ENCODE measurements at places on chromosomes 2 and 18.

DNA sequence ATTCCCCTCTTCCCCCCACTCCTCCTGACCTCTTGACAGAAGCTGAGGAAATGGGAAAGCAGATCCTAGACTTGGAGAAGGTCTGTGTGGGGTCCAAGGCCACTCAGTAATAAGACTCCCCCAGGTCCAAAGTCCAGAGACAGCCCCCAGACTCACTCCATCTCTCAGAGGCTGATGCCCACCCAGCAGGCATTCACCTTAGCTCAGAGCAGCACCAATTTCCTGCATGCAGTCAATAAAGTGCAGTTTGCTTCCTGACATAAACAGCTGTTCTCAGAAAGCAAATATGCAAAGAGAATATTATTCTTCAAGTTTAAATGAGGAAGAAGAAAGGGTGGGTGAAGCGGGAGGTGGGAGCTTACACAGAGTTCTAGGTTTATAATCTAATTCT is 84.1 kb upstream of the RTN4 start:
- no peak for DNase-seq

GRCh38 chr2:15834381-15835031 is 105.8 kb upstream of the MYCN start:
- no peak for DNase-seq

- no peak for DNase-seq
Measured at GRCh38 chr18:39326772-39327171, 1761.2 kb upstream of the CELF4 start.

GRCh38 chr2:144237830-144238627 is 281.9 kb downstream of the ZEB2 start:
- DNase-seq: no peak

GRCh38 chr18:3262234-3263131 is 550 bp downstream of the MYL12B start:
- no peak for DNase-seq

GRCh38 chr2:3745920-3746319 is 42.5 kb downstream of the DCDC2C start:
- DNase-seq: no peak

- no peak for DNase-seq
Measured at GRCh38 chr18:34729264-34729663, 19.2 kb downstream of the DTNA start.

GRCh38 chr2:128628206-128628605 is 309.5 kb upstream of the HS6ST1 start:
- no peak for DNase-seq

DNA sequence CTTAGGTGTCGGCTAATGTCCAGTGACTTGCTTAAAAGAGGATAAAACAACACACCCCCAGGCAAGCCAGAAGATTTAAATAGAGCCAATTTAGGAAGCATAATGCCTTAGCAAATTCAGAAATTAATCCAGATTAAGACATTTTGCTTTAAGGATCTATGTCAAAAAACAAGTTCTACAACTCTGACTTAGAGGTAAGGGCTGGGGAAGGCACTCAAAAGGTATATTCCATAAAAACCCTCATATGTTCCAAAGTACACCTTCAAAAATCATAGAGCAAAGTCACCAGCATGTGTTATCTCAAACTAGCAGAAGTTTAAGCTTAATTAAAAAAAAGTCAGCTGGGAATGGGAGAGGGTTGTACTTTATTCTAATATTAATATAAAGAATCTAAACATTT is 206.4 kb downstream of the NOL4 start:
- no peak for DNase-seq

GRCh38 chr2:7379799-7380198 is 462.6 kb downstream of the RNF144A start:
- no peak for DNase-seq

- no peak for DNase-seq
Measured at GRCh38 chr2:158692372-158693103, 102.6 kb upstream of the DAPL1 start.

DNA sequence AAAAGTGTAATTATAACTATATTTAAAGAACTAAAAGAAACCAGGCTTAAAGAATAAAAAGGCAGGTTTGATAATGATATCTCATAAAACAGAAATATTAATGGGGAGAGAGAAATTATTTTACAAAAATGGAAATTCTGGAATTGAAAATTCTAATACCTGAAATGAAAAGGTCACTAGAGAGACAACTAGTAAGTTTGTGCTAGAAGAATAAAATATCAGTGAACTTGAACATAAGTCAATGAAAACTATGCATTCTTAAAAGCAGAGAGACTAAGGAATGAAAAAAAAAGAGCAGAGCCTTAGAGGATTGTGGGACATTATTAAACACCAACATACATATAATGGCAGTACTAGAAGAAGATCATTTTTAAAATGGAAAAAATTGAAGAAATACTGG is 1475.0 kb upstream of the ZEB2 start:
- DNase-seq: no peak

DNA sequence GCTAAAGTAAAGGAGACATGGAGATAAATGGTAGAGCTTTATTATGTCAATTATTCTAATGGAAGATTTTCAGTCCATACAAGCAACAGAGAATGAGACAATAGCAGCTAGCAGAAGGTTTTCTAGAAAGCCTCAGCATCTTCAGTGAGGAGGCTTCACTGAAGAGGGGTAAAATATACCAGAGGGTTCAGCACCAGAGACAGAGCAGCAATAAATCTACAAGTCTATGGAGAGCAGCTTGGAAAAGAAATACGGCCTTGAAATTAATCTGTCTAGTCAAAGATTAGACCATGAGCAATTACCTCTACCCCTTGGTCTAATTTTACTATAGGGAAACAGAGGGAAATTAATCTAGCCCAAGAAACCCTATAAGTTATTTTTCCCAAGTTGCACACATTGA is 185.7 kb upstream of the CRIM1 start:
- no peak for DNase-seq

- no peak for DNase-seq
Measured at GRCh38 chr2:53018825-53019425, 748.7 kb upstream of the CHAC2 start.

- DNase-seq: no peak
Measured at GRCh38 chr18:25799231-25799630, 291.2 kb downstream of the SS18 start.

DNA sequence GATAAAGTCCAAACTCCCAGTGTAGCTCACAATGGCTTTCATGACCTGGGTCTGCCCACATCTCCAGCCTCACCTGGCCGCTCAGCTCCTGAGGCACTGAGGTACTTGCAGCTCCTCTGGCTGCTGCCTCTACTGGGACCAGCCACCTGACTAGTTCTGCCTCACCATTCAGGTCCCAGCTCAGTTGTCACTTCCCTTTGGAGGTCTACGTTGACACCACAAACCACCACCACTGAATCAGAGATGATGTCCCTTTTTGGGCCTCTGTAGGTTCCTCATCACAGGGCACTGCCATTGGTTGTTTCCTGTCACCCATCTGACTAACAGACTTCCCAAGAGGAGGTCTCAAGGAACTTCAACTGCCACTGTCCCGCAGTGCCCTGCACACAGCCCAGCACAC is 21.2 kb downstream of the SPP2 start:
- DNase-seq: no peak

DNA sequence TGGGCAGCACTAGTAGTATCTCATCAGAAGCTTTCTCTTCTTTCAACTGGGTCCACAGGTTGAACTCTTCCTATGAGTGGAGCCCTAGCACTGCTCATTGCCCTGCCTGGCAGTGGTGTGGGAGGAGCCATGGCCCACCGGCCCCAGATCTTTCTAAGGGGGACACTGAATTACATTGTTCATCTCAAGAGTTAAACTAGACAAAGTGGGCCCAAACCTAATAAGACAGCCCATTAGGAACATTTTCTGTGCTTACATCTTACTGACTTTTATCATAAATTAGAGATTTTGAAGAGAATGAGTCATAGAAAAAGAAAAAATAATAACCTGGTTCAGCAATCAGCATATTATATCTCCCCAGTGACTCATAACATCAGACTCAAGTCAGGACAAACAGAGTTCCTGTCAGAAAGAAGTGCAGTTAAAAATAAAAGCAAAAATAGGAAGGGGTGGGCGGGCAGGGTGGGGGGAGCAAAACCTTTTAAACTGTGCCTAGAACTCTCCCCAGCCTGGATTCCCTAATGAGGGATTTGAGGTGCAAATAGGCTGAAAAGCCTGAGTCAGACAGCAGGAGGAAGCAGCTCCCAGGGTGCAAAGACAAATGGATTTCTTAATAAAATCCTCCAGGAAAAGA is 161.6 kb upstream of the TRIB2 start:
- DNase-seq: peak; percentile 75

- DNase-seq: no peak
Measured at GRCh38 chr18:13256444-13257305, 38.1 kb downstream of the LDLRAD4 start.

DNA sequence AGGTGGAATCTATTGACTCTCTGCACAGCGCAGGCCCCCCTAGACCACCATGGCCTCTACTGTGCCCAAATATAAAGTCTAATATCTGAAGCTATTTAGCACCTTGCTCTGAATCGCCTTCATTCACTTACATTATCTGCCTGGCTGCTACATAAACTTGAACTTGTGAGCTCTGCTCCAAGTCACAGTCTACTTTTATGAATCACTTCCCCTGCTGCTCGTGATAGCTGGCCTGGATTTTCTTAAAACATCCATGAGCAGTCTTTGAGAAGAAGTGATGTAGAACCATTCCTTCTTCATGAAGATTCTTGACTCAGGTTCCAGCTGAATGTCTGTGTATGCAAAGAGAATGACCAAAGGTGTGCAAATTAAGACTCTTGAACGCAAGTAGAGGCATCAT is 359.5 kb downstream of the RND3 start:
- no peak for DNase-seq

DNA sequence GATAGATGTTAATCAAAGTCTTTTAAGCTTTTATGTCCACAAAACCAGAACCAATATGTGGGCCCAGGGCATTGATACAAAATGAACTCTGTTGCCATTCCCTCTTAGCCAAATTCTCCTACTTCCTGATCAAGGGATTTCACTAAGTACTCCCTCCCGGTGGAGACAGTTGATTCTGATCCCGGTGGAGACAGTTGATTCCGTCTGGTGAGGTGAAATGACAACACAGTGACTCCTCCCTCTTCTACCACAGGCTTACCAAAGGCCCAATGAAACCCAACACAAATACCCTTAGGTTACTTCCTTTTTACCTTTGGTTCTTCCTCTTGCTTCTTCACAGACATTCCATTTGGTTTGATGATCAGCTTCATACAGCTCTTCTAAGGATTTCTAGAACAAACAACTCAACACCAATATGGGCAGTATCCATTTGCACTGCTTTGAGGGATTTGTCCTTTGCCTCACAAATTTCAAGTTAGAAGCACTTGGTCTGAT is 153.8 kb downstream of the IKZF2 start:
- DNase-seq: no peak

GRCh38 chr2:219368690-219369191 is 19.0 kb downstream of the DNPEP start:
- peak; percentile 34 for DNase-seq

- DNase-seq: peak; percentile 50
Measured at GRCh38 chr2:96927405-96928171, 57.7 kb upstream of the SEMA4C start.

- DNase-seq: no peak
Measured at GRCh38 chr2:179612108-179612507, 249.3 kb downstream of the ZNF385B start.

DNA sequence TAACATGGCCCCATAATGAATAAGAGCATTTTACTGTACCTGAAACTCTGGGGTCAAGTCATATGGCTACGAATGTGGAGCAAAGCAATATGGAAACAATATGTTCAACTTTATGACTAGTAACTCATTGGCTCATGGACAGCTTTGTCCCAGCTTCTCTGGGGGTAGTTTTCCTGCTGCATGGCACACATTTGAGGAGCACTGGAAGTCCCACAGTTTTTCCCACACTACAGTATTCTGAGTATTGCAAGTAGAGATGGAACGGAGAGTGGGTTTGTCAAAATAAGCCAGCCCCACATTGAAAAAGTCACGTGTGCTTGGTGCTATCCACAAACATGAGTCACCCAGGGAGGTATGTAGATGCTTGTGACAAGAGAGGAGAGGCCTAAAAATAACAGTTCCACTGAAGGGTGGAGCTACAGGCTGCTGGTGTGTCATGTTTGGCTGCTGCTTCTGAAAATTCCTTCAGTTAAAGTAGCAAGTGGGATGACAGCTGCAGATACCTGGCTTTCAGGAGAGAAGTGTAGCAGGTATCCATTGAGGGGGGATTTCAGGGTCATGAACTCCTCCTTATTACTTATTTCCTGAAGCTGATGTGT is 48.2 kb upstream of the CTAGE1 start:
- peak; percentile 86 for DNase-seq

GRCh38 chr2:36820942-36821605 is 124.6 kb downstream of the VIT start:
- no peak for DNase-seq

- no peak for DNase-seq
Measured at GRCh38 chr2:3460831-3461800, 58.2 kb downstream of the ADI1 start.

DNA sequence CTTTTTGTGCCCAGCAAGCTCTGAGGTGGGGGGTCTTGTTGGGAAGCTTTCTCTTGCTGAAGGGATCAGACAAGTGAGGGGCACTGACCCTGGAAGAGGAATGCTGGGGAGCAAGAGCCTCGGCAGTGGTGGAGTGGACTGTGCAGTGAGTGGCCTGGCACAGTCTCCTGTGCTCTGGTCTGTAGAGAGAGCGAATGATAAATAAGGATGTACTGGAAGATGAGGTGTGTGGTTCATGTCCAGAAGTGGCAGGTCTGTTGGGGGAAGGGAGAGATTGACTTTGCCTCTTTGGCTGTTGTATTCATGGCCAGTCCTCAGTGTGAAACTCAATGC is 5.3 kb upstream of the SLC20A1 start:
- DNase-seq: no peak

DNA sequence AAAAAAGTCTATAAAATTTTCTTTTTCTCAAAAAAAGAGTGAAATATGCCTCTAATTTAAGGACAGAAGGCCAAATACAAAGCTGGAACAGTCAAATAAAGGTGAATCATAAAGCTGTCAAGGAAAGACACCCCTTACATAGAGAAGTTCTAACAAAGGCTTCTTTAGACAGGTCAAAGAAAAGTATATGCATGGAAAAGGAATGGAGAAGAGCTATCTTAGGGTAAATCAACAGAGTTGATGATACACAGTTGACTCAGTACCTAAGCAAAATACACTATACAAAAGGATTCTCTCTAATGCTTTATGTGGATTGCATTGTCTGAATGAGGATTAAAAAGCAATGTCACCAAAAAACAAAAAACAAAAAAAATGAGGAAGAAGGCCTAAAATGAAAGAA is 214.8 kb downstream of the TXNL1 start:
- DNase-seq: no peak

DNA sequence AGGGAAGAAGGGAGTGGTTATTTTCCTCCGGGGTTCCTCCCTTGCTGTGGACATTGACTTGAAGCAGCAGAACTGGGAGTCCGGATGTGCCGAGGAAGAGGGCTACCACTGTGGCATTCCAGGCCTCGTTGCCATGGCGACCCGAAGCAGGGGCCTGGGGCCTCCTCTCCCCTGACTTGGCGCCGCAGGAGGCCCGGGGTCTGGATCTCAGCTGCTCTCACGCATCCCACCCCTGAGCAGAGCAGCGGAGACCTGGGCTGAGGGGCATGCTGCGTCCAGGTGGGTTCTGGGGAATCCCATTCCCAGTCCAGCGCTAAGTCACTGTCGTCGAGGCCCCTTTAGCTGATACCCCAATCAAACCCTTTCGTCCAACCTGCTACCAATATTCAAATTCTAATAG is 100.2 kb downstream of the BCL11A start:
- no peak for DNase-seq
